Hematopoietic multipotent progenitor cell treated with erythropoietin and hydrocortisone succinate and interleukin-3 and kit ligand, for 6 days (in vitro differentiated cells): ENCODE measurements at places on chromosomes 4 and X.

DNA sequence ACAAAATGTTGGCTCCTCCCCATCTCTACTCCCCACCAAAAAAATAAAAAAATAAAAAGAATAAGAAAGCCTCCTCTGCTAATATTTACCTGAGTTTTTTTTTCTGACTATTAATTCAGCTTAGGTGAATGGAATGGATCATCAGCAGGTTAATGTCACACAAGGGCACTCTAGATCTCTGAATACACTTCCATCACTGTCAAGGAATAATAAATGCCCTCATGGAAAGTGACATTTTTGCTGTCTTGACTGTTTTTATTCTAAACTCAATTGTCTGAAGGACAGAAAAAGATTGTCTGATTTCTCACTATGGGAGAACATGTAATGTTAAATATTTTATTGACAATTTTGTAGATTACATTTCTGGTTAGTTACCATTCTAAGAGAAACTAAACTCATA is 30.4 kb upstream of the TLL1 start:
- no peak for DNase-seq

DNA sequence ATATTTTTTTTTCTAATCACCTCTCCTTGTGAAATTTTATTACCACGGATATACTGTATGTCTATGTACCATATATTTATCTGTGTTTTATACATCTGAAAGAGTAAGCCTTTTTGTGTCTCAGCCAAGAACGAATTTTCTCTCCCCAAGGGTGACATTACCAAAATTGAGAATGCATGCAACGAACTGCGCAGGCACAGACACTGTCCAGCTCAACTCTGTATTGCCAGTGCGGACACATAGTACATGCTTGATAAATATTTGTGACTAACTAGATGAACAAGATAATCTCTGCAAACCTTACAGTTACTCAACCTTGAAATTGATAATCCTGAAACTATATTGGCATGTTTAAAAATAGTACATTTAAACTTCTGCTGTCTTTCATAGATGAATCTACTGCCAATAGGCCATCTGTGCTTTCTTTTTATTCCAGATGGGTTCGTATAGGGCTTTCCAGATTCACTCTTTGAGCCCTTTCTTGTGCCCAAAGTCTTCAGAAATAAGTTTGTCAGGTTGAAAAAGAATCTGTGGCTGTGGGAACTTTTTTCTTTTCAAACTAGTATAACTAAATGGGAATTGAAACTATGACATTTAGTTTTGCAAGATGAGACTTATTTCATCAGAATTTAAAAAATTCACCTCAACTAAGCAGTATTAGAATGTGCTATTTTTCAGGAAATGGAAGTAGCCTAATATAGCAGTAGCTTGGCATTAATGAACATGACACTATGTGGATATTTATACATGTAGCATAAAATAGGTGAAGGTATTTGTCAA is 38.9 kb downstream of the DTHD1 start:
- no peak for DNase-seq

- no peak for DNase-seq
These were observed 1.8 kb downstream of the TTC29 start for GRCh38 chr4:146943691-146944375.

DNA sequence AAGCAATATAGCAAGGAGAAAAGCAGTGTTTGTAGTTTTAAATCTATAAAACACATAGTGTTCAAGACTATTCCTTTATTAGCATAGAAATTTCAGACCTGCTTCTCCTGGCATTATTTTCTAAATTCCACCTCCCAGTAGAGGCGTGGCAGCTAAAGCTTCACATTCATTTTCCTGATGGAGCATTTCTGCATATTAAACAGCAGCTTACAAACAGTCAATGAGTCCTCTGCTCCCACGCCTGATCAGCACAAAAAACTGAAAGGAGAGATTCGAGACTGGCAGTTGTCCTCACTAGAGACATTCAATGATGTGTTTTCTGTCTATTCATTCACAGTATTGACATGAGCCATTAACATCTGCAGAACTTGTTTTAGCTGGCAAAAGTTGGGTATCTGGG is 61.4 kb downstream of the SHISA3 start:
- no peak for DNase-seq

DNA sequence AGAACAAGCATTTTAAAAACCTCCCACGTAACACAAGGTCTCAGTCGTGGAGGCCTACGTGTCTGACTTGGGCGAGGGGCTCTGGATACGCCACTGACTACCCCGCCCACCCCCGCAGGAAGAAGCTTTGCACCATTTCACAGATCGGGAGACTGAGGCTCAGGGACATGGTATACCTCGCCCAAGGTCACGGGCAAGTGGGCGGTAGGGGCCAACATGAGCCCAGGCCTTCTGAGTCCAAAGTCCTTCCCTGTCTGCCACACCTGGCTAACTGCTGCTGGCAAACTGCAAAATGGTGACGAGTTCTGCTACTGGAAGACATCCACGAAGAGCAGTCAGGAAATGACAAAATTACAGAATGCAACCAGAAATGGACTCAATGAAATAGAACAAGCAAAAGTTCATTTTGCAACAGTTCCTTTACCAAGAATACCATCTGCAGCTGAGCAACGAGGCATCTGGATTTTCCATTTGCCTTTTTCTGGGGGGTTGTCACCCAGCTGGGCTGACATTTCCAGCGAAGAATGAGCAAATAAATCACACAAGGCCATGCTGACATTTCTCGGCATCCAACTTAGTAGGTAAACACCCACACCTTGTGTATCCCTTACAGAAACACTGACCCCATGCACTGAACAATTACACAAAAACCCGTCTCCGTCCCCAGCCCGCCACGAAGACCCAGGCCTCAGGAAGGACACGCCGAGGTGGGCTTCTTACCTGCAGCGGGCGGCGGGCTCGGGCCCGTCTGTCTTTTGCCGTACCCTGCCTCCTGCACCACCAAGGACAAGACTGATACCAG is 70.2 kb upstream of the AFAP1 start:
- DNase-seq = no peak

DNA sequence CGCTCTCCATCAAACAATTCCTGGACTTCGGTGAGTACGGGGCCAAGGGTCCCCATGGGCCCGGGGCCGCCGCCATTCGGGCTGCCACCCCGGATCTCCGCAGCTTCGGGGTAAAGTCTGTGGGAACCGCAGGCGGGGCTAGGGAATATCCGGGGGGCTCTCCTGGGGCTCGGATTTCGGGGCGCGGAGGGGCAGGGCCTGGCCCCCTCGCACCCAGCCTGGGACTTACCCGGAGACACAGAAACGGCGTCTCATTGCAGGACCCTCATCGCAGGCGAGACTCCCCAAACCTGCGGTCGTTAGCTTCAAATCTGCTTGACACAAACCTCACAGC is 413 bp downstream of the PDK3 start:
- DNase-seq = no peak

GRCh38 chrX:27884654-27885053 is 76.9 kb downstream of the MAGEB10 start:
- no peak for DNase-seq

- peak; percentile 32 for DNase-seq
These were observed 53.3 kb upstream of the STIM2 start for GRCh38 chr4:26807330-26807729.

DNA sequence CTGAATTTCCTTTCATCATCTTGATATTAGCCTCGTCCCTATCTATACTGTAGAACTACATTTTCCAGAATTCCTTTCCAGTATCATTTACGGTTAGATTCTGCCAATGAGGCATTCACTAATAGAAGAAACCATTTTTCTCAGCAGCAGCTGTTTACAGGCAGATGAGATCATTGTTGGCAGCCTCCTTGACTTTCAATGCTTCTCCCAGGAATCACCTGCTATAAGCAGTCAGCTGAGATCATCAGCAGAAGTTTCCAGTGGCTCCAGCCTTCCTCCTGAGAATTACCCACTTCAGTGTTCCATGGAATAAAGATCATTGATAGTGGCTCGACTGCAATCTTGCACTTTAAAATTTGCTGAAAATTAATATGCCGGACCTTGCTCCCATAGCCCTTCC is 157.3 kb upstream of the TET2 start:
- DNase-seq = no peak

DNA sequence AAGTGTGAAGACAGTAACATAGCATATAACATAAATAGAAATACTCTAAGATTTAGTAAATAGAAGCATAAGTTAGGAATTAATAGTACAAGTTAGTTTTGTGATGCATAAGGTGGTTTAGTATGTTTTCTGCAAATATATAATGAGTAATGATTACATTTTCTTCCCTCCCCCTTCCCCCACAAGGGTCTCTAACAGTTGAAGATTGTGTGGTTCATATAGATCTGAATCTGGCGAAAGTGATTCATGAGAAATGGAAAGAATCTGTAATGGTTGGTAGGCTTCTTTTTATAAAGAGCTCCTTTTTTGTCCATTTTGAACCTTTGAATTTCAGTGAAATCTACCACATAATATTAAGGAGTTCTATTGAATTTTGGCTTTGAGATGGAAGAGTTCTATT is 66.3 kb downstream of the N4BP2 start:
- no peak for DNase-seq

- DNase-seq = no peak
These were observed 100.2 kb downstream of the TSPAN7 start for GRCh38 chrX:38661561-38661960.

DNA sequence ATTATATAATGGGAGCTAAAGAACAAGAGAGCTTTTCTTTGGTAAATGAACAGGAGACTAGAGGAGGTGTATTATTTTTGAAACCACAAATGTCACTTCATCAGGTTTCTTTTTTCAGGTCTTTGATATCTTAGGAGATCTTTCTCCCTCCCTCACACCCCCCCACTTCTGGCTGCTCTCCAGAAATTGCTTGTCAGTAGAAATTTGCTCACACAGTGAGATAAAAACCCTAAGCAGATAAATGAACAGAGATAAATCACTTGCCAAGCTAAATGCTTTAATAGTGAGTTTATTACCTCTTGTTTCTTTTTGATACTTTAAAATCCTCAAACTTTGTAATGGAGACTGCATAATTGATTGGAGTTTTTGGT is 421.2 kb upstream of the TENM3 start:
- DNase-seq = no peak

GRCh38 chr4:169439244-169439643 is 168.5 kb upstream of the SH3RF1 start:
- no peak for DNase-seq

- DNase-seq = no peak
These were observed 13.8 kb downstream of the GALNT7 start for GRCh38 chr4:173182403-173182802.

DNA sequence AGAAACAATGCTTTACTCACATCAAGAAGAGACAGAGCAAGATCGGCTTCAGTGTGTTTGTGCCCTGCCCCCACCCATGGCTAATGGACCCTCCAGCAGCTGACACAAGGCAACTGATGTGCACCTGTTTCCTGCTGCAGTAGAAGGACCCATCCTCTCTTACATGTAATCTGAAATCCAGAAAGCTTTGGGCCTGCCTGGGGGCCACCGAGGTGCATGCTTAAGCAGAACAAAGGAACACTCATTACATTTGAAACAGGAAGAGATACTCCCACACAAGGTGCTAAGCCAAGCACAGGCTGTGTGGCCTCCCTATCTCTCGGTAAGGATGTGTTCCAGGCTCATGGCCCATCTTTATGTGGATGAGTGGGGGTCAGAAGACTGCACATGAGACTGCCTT is 338.0 kb downstream of the SPOCK3 start:
- no peak for DNase-seq

DNA sequence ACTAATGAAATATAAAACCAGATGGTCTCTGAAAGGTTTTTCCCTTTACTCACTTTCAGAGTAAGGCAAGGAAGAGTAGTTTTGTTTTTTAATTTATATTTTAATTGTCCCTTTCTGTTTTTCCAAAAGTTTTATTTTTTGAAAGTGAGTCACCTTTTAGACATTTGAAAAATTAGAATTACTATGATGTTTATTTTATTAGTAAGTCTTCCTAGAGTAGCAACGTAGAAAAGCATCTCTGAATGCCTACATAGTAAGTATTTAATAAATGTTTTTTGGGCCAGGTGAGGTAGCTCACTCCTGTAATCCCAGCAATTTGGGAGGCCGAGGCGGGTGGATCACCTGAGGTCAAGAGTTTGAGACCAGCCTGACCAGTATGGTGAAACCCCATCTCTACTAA is 51.1 kb downstream of the TET2 start:
- no peak for DNase-seq
